ENCODE measurements at places on chromosomes 16 and 17.

- no peak for DNase-seq
These were observed 71.5 kb upstream of the KSR1 start for GRCh38 chr17:27384726-27385125.

DNA sequence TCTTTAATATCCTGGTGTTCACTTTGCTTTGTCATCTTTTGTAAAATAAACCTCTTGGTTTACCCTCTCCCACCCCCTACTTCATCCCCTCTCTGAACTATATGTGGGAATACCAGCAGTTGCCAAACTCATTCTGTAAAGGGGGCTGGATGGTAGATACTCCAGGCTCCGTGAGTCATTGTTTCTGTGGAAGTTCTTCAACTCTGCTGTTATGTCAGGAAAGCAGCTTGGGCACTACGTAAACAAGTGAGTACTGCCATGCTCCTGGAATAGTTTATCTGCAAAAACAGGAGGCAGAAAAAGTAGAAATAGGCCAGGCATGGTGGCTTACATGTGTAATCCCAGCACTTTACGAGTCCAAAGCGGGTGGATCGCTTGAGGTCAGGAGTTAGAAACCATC is 17.6 kb downstream of the MVP start:
- DNase-seq = no peak

DNA sequence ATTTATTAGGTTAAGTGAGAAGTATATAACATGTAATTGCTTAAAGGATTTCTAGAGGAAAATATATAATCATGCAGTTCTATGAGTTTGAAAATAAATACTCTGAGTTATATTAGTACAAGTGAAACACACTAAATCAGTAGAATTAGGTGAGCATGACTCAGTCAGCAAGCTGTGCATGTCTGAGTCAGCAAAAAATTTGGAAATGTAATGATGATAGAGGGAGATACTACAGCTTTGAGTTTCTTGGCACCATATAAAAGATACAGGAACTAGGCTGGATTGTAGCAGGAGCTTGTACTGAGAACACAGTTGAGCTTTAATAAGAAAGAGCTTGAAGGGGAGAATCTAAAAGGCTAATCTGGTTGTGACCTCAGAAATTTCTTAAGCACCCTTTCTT is 1224.6 kb downstream of the CDH8 start:
- DNase-seq = no peak

DNA sequence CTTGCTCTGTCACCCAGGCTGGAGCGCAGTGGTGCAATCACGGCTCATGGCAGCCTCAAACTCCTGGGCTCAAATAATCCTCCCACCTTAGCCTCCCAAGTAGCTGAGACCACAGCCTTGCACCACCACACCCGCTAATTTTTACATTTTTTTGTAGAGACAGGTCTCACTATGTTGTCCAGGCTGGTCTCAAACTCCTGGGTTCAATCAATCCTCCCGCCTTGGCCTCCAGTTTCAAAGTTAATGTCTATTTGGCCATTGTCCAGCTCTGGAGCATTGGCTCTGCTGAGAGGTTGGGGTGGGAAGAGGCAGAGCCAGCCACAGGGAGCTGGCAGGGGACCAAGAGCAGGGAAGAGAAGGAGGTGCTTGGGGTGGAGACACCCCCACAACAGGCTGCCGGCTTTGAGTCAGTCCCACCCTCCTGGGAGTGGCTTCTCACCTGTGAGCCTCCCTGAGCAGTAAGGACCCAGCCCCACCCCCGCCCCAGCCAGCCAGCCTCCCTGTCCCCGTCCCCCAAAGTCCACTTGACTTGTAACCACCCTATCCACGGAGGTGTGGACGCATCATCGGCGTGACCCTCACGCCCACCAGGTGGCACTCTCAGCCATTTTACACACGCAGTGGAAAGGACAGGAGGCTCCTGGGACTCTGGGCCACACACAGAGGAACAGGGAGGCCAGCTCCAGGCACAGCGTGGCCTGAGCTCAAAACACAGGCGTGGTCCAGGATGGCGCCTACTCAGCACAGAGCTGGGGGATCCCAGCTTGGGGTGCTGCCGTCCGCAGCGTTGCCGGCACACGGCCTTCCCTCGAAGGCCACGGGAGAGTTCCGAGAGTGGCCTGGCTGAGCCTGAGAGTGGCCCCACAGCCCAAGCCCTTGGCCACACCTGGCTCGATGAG is 22.8 kb upstream of the PVALEF start:
- DNase-seq = peak; percentile 67

DNA sequence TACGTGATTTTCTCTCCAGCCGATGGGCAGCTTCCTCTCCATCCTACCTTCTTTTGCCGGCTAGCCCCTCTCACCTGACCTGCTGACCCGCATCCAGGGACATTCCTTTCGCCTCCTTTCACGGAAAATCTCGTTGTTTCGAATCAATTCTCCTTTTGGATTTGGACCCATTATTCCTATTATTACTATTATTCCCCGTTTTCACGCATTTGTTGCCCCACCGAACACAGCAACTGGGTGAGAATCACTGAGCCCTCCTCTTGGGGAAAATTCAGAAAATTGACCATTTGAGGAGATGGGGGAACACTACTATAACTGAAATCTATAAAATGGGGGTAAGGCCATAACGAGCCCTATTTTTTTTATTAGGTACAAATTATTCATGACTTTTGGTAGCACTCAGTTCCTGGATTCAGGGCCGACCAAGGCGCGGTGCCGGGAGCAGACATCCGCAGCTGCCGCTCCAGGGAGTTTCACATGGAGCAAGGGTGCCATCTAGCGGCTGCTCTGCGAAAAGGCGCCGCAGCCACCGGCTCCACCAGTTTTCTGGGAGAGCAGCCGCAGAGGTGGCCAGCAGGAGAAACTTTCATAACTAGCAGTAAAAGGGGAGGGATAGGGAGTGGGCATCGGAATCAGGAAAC is 3.3 kb upstream of the HOXB8 start:
- DNase-seq = peak; percentile 60

GRCh38 chr17:83028851-83029250 is 50.6 kb upstream of the METRNL start:
- DNase-seq = no peak
